ENCODE measurements at places on chromosomes 1 and 21.

DNA sequence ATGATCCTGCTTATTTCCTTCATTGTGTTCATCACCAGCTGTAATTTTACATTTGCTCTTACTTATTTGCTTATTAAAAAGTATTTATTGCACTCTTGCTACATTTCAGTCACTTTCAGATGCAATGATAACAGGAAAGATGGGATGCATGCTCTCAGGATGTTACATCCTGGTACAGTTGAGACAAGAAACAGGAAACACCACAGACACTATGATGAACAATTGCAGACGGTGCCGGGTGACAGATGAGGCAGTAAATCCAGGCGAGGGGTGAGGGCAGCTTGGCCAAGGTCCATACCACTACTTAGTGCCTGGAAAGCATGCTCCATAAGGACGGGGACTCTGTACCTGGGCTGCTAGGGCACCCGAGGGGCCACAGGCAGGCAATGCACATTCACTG is 156.6 kb upstream of the RAB4A start:
- no peak for DNase-seq

DNA sequence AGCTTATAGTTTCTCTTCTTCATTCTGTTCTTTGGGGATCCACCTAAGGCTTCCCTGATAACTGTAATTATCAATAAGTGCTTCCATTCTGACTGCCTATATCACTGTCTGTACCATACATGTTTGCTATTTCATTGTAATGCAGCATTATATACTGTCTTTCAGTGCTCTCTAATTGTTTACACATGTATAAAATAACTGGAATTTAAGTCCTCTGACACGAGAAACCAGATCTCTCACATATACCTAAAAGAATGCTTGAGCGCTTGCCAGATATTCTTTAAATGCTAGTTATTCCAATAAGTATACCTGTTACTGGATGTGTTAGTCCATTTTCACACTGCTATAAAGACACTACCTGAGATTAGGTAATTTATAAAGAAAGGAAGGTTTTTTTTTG is 34.7 kb downstream of the CELF3 start:
- DNase-seq, result no peak

DNA sequence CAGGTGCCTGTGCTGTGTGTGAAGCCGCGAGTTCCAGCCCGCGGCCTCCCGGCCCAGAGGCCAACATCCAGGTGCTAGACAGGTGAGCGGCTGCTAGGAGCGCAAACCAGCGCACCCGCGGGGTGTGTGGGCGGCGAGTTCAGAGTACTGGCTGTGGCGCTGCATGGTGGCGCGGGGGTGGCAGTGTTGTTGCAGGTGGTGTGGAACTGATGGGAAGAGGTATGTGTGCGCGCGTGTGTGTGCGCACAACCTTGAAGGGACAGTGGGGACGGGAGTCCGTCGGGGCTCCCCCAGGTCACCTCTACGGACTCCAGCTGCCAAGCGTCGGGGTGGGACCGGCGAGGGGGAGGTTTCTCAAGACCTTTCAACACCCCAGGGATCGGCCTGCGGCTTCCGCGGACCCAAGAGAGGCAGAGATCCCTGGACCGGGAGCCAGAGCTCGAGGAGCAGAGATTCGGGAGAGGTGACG is 433 bp upstream of the DMBX1 start:
- DNase-seq, result no peak

DNA sequence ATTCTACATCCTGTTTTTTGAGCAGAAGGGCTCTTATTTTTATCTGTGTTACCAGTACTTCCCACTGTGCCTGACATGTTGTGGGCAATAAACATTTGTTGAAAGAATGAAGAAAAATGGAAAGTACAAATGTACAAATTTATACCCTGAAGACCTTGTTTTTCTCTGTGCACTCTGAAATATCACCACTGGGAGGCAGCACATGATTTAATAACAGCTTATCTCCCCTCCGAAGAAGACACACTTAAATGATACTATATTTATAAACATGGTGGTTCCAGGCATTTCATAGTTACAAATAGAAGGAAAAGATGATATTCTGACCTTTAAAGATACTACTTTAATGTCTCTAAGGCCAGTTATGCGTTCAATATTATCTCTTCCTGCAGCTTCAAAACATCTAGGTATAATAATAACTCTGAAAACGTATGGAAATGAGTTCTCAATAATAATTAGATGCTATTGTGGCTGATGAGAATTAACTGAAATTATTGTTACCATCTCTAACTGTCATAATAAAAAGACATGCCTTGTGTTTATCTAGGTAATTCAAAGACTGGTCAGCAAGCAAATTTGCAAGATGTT is 12.8 kb downstream of the DYNLT5 start:
- peak; percentile 69 for DNase-seq

DNA sequence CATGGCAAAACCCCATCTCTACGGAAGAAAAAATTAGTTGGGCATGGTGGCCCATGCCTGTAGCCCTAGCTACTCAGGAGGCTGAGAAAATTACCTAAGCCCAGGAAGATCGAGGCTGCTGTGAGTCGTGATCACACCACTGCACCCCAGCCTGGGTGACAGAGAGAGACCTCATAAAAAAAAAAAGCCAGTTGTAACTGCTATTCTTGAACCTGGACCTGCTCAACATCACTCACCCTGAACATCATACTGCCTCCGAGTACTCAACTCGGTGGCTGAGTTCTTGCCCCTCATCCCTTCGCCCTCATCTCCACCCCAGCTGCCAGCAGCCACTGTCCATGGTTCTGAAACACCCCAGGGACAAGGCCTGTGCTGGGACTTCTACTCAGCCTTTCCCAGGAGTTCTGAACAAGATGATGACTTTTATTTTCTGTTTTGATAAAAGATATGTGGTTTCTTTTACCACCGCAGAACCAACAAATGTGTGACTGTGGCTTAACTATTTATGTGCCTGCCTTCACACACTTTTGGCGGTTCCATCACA is 5.4 kb upstream of the DISP3 start:
- DNase-seq, result no peak

GRCh38 chr1:43653893-43654292 is 3.9 kb downstream of the KDM4A start:
- DNase-seq, result no peak

- no peak for DNase-seq
These were observed 23.4 kb downstream of the OLFML3 start for GRCh38 chr1:114002492-114003239.

GRCh38 chr1:47411436-47411835 is 4.6 kb upstream of the FOXE3 start:
- no peak for DNase-seq

DNA sequence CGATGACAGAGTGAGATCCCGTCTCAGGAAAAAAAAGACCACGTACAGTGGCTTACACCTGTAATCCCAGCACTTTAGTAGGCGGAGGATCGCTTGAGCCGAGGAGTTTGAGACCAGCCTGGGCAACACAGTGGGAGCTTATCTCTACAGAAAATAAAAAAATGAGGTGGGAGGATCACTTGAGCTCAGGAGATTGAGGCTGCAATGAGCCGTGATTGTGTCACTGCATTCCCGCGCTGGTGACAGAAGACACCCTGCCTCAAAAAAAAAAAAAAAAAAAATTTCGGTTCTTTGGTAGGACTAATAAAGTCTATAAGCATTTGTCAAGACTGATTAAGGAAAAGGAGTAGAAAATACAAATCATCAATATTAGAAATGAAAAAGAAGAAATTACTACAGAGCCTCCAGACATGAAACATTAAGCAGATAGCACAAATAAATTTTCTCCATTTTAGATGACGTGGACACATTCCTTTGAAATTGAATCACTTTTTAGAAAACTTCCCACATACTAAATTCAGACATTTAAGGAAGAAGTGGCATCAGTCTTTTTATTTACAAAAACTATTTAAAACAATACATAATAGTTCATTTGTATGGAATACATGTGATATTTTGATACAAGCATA is 30.4 kb downstream of the MORC3 start:
- DNase-seq, result no peak

- no peak for DNase-seq
These were observed 49.6 kb downstream of the RGS2 start for GRCh38 chr1:192858456-192858855.

- no peak for DNase-seq
These were observed 9.3 kb downstream of the C1QB start for GRCh38 chr1:22662318-22662717.

DNA sequence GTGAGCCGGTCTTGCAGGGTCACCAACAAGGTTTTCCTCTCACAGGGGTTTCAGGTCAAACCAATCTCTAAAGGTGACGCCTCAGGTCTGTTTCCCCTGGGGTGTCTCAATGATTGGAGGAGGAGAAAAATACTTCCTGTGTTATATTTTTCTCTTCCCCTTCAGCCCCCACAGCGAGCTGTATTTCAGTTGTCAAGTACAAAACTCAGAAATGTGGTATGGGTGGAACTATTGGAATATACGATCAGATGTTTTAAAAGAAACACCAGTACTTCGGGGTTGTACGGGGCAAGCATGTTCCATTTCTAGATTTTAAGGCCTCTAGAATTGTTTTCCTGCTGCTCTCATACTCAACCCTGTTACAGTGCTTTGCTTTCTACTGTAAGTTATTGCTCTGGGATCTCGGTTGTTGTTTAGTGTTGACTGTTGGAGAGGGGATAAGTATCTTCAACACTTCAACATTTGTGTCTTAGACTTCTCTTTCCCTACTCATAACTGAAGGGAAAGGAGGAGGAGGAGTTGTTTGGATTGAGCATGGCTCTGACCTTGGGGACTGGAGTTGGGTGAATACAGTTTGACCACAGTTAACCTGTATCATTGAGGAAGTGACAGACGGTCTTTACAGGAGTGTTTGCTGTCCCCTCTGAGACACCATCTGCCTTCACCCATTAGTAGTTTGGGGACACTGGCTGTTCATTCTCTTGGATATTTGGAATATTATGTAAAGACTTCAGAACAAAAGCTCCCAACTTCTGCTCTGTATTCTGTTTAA is 2.0 kb downstream of the MAPKAPK2 start:
- no peak for DNase-seq

- DNase-seq, result no peak
These were observed 40.3 kb downstream of the ZZZ3 start for GRCh38 chr1:77642196-77642595.

- no peak for DNase-seq
These were observed 71.5 kb downstream of the USP24 start for GRCh38 chr1:55143684-55144083.

DNA sequence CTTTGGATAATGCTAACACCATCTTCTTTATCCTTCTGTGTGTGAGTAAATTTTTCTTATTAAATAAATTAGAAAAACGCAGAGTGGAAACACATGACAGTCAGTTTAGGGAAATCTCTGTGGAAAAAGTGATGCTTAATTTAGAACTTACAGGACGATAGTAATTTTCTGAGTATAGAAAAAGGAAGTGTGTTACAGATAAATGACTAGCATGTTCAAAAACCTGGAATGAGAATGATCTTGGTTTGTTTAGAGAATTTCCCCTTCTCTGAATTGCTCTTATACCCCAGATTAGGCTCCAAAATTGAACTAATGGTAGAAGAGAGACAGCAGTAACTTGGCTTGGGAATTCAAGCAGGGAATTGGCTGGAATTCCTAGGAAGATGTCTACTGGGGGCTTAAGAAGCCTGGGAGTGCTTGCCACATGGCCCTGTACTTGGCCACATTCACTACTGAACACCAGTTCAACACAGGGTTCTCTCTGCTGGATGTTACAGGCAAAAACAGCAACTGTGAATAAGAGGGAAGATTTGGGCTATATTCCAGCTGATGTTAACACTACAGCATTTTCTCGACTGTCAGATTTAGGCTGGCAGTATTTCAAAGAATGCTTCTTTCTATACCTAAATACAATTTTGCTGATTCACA is 1004.2 kb downstream of the TTLL7 start:
- DNase-seq, result no peak

- DNase-seq, result no peak
These were observed 15.2 kb upstream of the HMCN1 start for GRCh38 chr1:185719021-185719420.

DNA sequence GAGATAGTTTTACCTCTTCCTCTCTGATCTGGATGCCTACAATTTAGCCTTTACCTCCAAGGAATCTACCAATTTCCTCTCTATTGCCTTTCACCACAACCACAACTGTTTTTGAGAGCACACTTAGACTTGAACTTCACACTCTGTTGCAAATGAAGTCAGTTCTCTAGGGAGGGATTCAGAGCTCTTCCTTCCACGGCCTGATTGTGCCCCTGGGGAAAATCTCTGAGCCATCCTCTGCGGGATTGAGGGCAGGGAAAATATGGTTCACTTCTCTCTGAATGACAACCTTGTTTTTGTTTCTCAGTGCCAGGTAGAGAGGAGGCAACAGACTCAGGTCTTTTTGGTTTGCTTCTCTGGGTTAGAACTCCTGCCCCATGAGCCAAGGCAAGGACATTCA is 35.4 kb upstream of the BCL10 start:
- no peak for DNase-seq

DNA sequence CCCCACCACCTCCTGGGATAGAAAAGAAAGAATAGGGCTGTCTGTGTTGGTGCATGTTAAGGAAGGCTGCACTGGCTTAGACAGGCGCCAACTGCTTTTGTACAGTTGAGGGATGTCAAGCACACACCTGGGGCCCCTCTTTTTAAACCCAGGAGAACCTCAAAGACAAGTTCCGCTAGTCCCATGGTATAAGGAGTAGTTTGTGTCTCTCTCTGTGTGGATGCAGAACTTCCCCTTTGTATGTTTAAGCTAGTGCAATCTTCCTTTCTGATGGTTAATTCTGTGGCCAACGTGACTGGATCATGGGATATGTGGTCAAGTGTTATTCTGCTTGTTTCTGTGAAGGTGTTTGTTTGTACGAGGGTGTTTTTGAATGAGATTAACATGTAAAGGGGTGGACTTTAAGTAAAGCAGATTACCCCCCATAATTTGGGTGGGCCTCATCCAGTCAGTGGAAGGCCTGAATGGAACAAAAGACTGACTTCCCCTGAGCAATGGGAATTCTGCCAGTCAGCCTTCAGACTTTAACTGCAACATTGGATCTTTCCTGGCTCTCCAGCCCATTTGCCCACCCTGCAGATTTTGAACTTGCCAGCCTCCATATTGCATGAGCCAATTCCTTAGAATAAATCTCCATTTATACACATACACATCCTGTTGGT is 9.5 kb upstream of the DUSP10 start:
- no peak for DNase-seq

DNA sequence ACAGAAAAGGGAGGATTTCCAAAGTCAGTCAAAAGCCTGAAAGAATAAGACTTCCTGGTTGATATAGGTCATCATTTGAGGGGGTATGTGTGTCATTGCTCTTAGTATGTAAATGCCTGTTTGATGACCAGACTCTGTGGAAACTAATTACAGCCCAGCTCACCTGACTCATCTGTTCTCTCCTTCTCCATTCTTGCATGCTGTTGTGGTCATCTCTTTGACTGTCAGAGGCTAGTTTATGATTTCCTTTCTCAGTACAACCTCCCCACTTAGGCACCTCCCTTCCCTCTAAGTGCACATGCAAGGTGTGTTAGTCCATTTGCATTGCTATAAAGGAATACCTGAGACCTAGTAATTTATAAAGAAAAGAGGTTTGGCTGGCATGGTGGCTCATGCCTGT is 2.4 kb upstream of the C1orf116 start:
- DNase-seq, result no peak

- DNase-seq, result no peak
These were observed 28.3 kb downstream of the GADD45A start for GRCh38 chr1:67713057-67713846.

DNA sequence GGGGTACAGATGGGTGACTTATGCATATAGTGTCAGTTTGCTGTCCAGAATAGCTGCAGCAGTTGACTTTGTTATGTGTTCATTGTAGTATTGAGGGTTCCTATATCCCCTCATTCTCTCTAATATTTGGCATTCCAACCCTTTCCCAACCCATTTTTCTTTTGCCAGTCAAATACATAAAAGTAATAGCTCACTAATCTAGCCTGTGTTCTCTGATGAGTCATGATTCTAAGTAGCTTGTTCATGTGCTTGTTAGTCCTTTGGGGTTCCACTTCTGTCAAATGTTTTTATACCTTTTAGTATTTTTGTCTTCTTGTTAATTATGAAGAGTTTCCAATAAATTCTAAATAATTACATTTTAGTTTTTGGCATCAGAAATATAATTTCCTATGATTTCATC is 99.2 kb upstream of the MROH9 start:
- DNase-seq, result no peak
